ENCODE measurements at places on chromosomes 2 and 18.

GRCh38 chr2:11865805-11866204, 119.4 kb downstream of the LPIN1 start:
- no peak for DNase-seq

DNA sequence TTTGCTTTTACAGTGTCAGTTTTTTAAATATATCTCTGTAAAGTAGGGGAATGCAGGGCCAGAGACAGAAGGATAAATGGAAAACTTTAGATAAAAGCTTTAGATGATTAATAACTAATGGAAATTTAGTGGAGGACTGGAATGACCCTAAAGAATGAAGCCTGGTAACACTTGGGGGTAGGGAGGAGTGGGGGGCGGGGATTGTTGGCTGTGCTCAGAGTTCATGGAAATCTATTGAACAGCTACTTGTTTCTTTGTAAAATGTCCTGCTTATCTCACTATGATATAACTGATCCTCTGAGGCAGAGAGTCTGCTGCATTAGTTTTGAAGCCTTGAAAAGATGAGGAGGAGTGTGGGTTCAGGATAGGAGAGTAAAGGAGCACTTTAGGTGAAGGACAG, 90.5 kb downstream of the TMEM185B start:
- no peak for DNase-seq

DNA sequence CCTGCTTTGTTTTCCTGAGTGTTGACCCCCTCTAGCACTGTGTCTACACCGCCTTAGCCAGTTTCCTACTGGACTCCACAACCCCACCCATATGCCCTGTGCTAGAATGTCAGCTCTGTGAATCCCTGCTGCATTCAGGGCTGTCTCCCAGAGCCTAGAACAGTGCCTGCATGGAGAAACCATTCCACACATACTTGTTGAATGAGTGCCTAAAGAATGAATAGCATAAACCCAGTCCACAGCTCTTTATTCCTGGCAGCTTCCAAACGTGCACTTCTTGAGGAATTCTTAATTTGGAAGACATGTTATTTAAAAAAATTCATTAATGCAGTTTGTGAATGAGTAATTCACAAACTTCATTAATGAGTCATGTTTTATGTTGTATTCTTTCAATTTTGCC, 6.5 kb upstream of the NAPG start:
- no peak for DNase-seq

DNA sequence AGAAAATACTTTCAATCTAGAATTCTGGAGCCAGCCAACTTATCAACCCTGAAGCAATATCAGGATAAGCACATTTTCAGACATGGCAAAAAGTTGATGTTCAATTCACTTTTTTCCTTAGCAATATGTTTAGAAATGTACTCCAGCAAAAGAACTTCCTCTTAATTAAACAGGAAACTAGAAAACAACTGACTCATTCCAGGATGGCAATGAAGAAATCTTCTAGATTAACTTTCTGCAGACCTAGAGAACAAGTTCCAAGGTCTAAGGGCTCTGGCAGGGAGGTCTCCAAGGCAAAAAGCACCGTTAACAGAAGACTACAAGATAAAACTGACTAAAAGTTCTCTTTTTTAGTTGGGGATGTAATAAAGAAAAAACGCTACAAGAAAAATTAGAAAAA, 69.2 kb upstream of the VWC2L start:
- no peak for DNase-seq

GRCh38 chr18:9619545-9619944, 5.2 kb upstream of the PPP4R1 start:
- DNase-seq, result no peak

DNA sequence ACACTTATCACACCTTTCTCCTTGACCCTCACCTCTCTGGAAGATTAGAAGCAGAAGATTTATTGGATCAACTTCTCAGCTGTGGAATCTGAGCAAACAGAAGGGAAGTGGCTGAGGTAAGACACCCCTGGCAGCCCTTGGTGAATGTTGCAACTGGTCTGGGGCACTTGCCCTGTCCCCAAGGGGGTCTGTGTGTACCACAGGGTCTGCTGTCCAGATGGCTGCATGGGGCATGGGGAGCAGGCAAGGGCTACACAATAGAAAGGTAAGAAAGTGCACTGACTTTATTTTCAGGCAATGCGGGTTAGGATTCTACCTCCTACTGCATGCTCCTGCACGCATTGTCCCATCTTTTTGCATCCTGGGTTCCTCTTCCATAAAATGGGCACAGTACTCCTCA, 238.4 kb upstream of the SMAD2 start:
- DNase-seq, result no peak

GRCh38 chr2:1594373-1595171, 149.7 kb downstream of the PXDN start:
- DNase-seq, result no peak

GRCh38 chr18:2840521-2840920, 6.3 kb upstream of the EMILIN2 start:
- DNase-seq, result no peak

Data from GM12878 (cell line).